ENCODE measurements at places on chromosomes 1 and 21.

DNA sequence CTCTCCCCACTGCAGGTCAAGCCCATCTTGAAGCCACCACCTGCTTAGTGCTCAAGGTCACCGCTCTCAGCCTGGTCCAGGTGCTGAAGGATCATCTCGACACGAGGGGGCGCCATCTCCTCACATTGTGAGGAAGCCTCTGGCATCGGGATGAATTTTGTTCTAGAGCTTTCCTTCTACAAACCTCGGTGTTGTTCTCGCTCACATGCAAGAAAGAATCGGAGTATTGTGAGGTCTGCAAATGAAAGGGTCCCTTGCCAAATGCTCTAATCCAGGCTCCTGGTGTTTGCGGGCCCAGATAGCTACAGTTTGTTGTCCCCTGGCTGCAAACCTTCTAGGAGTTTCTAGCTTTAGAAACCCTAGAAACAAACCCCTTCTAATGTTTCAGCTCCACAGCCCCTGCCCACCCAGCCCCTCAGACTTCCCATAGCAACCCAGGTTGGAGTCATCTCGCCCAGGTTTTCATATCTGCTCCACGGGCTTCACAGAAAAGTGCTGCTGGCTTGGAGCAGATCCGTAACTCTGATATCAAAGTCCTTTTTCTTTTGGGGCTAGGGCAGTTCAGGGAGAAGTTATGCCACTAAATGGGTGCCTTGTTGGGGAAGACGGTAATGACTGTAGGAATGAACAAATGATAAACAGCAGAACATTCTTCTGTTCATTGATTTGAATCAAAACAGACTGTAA is 8.6 kb upstream of the ATP5PO start:
- peak; percentile 81 for DNase-seq

- DNase-seq = no peak
Measured at GRCh38 chr1:175081983-175082382, 14.3 kb downstream of the TNN start.

DNA sequence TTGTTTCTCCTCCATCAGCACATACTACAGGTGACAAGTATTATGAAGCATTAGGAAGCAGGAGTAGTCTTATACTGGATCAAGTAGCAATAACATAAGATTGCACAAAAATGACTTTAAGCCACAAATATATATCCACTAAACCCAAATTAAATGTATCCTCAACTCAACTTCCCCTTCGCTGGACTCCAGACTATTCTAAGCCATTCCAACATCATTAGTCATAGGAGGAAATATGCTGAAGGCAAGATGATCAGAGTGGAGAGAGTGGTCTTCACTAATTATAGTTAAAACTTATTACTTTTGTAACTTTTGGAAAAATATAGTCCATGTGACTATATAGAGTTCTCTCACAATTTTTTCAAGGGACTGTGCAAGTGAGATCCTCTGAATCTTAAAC is 390.7 kb upstream of the ZP4 start:
- DNase-seq = no peak

- DNase-seq = no peak
Measured at GRCh38 chr1:28136169-28136921, 40.1 kb downstream of the PTAFR start.

- no peak for DNase-seq
Measured at GRCh38 chr1:88141499-88142074, 542.5 kb upstream of the PKN2 start.

All from KBM-7 (cell line).